RWPE1 (cell line): ENCODE measurements at places on chromosomes 5 and 9.

DNA sequence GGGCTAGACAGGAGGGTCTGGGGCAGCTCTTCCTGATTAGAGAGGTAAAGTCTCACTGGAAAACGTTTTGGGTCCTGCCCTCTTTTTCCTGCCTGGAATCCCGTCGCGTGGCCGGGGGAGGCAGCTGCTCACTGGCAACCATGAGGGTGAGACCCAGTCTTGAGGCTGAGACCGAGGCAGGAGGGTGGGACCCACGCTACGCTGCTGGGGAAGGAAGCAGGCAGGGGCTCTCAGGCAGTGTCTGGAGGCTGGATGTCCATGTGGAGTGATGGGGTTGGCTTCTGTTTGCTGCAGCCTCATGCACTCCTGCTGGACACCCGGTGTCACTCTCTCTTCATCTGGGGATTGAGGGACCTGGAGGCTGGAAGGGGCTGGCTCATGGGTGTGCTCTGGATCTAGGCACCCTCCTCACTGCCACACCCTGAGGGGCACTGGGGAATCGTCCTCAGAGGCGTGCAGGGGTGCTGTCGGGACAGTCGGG is 11.3 kb upstream of the SLC2A6 start:
- no peak for DNase-seq

DNA sequence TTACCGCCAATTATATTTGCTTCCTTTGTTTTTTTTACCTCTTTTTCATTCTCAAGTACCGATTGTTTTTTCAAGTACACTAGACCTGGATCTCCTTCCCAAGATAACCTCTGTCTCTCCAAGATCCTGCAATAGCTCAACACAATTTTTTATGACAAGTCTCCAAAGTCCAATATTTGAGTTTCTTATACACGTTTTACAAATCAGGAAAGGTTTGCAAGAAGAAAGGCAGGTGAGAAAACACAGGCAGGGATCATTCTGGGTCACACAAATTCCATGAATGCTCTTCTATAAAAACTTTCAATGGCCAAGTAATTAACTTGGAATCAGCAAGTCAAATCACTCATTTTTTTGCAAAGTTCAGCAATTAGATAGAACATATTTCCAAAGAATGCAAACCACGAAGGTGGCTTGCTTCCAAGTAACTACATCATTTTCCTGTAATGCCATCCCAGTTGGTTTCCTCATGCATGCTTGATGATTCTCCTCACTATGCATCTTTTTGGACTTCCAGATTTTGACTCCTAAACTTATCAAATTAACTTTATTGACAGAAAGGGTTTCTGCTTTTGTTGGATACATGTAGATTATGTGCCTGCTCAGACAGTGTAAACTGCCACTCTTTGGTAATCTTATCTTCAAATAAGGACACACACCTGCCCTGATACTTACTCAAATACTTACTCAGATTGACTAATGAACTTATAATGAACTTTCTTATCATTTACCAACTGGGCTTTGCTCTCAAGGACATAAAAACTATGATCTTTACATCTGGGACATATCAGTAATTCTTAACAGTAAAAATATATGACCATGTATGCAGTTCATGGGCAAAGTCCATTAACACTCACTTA is 24.7 kb upstream of the IFNE start:
- peak; percentile 30 for DNase-seq

DNA sequence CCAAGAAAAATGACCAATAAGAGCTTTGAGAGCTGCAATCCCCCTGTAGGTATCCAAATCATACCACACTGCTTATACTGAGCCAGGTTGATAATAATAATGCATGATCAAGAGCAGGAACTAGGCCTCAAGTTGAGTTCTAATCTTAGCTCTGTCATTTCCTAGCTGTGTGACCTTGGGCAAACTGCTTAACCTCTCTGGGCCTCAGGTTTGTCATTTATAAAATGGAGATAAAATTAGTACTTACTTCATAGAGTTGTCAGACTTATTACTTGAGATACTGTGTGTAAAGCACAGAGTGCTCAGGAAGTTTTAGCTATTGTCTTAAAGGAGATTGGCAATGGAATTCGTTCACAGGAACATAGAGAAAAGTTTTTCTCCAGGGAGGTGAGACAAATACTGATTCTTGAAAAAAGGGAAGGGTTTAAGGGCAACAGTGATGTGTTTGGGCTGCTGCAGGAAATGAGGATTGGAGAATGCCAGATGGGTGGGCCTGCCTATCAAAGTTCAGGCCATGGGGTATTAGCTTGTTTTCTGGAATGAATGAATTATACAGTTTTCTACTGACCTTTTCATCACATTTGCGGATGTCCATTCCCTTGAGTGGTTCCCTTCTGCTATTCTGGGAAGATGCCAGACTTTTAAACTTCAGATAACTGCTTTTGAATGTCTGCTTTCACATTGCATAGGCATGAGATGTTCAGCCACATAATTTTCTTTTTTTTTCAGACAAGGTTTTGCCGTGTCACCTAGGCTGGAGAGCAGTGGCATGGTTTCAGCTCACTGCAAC is 10.2 kb upstream of the ATP6V0E1 start:
- DNase-seq = no peak

- DNase-seq = peak; percentile 21
These were observed 80.2 kb downstream of the PJA2 start for GRCh38 chr5:109329333-109330237.

DNA sequence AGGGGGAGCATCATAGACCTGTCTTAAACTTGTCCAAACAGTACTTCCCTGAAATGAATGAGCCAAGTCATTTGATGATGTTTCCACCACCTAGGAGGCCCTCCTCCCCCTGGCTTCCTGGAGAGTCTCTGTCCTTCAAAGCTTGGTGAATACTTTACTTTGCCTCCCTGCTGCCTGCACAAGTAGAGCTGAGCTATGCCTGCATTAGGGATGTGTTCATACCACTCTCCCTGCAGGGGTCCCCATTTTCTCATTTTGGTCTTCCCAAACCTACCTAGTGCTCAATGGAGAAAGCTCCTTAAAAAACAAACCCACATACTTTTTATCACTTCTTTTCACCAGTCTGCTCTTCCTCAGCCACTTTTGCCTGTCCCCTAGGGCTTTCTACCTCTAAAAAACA is 7.7 kb downstream of the CCNI2 start:
- DNase-seq = no peak

- DNase-seq = no peak
These were observed 162.4 kb downstream of the ZDHHC21 start for GRCh38 chr9:14530841-14531240.

- no peak for DNase-seq
These were observed 16.9 kb upstream of the SNCAIP start for GRCh38 chr5:122295138-122295537.

DNA sequence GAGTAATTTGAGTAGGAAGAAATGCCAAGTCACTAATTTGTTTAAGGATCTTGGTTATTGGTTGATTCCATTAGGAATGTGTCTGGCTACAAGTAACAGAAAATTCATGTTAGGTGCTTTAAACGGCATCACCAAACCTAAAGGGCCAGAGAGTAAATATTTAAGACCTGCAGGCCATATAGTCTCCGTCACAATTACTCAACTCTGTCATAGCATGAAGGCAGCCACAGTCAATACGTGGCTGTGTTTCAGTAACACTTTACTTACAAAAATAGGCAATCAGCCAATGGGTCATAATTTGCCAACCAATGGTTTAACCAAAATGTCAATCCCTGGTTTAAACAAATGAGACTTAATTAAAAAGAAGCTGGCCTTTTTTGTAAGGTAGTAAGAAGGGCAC is 98.5 kb downstream of the ARL15 start:
- DNase-seq = no peak

- DNase-seq = no peak
These were observed 46.6 kb downstream of the RAB3C start for GRCh38 chr5:58629271-58630159.

DNA sequence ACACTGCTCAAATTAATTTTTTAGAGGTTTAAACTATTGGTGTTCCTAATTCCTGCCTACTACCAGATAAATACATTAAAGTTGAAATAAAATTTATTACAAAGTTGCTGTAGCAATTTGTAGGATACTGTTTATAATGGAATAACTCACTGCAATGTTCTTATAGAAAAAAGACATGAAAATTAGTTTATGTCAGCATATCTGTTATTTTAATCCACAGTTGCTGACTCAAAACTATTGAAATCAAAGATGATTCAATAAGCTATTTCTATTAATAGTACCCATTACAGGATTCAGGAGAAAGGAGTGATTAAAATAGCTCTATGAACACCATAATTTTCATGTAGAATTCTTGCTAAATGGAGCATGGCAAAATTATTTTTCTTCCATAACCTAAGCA is 764.4 kb upstream of the NUDT12 start:
- no peak for DNase-seq

- no peak for DNase-seq
These were observed 98.2 kb upstream of the NIPBL start for GRCh38 chr5:36778336-36778735.

DNA sequence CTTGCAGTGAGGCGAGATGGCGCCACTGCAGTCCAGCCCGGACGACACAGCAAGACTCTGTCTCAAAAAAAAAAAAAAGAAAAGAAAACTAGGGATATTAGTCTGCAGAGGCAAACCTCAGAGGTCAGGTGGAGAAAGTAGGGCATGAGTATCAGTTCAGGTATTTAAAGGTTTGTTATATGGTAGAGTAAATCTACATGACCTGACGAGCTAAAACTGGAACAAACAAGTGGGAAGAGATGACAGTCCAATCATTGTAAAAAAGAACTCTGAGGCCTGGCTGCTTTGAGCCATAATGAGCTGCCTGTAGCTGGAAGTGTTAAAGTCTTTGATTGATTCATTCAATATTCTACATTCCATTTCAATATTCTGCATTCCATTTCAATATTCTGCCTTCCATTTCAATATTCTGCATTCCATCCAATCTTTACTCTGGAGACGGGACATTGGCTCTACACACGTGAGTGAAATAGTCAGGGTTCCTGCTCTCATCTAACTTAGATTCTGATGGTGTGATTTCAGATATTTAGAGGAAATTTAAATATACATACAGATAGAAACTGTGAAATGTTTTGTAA is 28.9 kb upstream of the GRAMD2B start:
- DNase-seq = no peak

- DNase-seq = peak; percentile 26
These were observed 291.8 kb upstream of the DAB2 start for GRCh38 chr5:39716532-39717028.

DNA sequence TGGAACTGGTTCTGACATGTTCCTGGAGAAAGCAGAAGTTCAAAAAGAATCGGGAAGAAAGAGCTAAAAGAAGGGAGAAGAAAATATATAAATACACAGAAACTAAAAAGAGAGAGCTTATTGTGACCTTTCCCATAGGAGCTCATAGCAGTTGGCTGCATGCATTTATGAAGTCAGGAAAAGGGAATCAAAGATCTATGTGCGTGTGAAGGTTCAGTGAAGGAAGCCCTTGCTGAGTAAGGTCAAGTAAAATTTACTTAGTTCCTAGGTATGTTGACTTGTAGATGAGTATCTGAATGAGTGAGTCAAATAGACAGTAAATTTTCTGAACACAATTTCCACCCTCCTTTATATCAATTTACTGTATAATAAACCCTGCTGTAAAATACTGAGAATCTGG is 632.5 kb downstream of the SLCO4C1 start:
- no peak for DNase-seq

DNA sequence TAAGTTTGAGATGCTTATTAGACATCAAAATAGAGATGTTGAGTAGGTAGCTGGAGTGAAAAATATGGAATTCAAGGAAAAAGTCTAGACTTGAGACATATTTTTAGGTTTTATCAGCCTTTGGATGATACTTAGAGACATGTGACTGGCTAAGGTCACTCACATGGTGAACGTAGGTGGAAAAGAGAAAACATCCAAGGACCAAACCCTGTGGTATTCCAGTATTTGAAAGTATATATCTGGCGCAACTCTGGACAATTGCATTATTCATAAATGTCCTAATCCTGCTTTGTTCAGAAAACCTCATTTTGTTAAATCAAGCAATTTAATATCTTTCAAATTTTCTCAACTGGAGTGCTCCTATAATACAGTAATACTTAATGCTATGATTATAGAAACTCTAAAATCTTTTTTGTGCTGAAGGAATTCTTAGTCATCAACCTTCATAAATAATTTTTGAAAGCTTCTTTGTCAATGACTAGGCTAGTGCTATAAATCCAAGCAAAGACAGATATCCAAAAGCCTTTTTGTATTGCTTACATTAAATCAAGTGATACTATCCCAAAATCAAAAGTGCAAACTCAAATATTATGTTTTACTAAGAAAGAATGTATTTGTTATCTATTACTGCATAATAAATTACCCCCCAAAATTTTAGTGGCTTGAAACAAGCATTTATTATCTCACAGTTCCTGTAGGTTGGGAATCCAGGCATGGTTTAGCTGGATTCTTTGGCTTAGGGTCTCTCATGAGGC is 452.0 kb downstream of the ENC1 start:
- no peak for DNase-seq

DNA sequence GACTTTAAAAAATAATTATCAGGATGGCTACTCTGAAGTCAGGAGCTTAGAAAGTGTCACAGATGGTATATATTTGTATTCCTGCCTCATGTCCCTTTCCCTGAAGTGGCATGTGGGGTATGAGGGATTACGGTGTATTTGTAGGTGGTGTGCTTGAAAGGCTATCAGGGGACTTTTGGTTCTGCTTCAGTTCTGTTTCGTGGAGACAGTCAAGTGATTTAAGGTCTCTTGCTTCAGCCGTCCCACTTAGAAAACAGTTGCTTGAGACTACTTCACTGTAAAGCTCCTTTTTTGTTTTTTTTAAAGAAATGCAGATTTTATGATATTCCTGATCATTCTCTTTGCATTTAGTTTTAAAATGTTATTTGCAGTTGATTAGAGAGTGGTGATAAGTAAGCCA is 18.3 kb downstream of the PARP8 start:
- DNase-seq = no peak

DNA sequence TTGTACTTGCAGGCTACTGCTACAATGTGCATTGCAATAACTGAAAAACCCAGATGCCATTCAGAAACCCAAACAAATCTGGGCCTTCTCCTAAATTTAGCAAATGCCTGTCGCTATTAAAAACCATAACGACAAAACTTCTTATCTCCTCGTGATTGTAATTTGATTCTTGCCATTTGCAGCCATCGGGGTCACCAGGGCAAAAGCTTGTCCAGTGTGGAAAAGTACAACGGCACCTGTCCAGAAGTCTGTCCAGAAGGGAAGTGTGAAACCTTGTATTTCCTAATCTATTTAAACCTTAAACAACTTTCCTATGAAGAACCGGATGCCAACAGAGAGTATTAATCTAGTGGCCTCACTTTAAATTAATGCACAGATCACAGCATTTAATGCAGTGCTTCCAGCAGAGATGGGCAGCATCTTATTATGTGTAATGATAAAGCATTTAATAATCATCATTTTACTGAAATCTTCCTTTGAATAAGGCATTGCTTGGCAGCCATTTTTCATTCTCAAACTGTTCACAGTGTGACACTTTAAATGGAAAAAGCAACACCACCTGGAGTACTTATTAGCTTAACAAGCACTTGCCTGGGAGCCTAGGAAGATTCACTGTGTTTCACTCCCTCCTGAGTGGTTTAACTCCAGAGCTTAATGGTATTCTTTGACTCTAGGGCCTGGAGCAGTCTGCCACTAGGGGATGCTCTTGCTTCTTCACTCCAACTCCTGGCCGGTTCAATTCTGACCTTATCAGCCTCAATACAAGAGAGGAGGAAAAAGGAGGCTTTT is 4.9 kb upstream of the C7 start:
- peak; percentile 52 for DNase-seq
